ENCODE measurements at places on chromosomes 2 and 18.

- DNase-seq, result no peak
Measured at GRCh38 chr2:54387059-54387991, 68.8 kb upstream of the SPTBN1 start.

- DNase-seq, result no peak
Measured at GRCh38 chr2:168462543-168463045, 6.5 kb downstream of the CERS6 start.

- DNase-seq, result no peak
Measured at GRCh38 chr2:119469661-119470297, 38.1 kb downstream of the TMEM37 start.

DNA sequence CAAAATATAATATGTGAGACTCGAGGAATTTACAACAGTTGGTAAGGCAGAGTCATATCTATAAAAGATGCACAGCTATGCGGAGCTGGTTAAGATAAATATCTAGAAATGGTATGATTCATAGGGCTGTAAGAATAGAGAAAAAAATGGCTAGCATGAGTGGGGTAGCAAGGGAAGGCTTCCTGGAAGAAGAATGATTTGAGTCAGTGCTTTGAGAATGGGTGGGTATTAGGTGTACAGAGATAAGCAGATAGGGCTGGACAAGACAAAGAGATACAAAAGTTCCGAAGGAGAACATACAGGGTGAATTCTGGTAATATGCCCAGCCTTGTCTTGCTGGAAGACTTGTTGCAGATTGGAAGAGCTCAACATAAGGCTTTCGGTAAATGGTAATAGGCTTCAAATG is 291.5 kb upstream of the CCDC68 start:
- DNase-seq, result no peak

GRCh38 chr18:27712066-27712465 is 464.9 kb downstream of the CDH2 start:
- no peak for DNase-seq
